ENCODE measurements at places on chromosomes 12 and 14.

DNA sequence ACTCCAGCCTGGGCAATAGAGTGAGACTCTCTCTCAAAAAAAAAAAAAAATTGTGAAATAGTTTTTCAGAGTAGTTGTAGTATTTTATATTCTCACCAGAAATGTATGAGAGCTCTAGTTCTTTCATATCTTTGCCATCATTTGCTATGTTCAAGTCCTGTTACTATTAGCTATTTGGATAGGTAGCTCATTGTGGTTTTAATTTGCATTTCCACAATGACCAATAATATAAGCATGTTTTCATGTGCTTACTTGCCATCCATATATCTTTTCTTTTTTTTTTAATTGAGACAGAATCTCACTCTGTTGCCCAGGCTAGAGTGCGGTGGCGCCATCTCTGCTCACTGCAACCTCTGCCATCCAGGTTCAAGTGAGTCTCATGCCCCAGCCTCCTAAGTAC lies 8.4 kb upstream of the RIPK3 start:
- no peak for DNase-seq

DNA sequence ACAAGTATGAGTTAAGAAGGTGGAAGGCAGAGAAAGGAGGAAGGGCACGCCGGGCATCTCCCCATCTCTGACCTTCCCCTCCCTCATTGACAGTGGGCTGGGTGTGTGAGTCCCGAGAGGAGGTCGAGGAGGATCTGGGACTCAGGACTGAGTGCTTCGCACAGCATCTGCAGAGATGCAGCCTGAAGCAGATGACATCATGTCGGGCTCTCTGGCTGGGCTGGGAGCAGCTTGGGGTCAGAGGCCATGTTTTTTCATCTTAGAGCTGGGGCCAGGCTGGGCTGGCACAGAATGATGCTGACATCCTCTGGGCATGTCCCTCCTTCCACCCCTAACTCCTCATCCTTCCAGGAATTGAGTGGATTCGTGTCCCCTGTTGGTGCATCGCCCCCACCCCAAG lies 43.5 kb downstream of the CMKLR1 start:
- no peak for DNase-seq

DNA sequence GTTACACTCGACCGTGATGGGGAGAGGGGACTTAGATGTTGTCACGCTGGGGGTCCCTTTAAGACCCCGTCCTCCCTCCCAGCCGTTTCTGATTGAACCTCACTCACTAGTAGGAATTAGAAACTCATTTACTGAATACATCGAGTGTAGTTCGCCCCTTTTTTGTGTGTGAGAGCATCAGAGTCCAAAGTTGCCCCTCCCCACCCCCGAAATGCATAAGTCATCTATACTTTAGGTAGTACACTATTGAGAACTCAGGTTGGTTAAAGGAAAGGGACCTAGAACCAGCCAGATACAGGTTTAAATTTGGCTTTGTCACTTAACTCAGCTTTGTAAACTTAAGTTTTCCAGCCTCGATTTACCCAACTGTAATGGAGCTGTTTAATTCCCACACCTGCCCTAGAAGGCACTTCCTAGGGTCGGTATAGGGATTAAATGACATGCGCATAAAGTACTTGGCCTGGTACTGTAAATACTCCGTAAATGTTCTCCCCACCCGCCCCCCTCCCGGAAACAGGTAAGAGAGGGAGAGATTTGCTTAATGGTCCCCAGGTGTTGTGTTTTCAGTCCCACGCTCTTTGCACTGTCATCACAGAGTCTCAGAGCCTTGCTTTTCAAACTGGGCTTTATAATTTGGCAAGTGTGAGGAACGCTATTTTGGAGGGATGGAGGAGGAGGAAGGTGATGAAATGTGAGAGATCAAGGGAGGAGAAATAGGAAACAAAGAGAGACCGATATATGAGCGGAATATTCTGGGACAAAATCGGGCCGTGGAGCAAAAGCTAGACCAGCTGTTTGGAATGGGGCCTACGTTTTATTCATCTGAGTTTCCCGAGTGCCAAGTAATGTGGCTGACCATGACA lies 897 bp downstream of the SUDS3 start:
- DNase-seq: no peak

DNA sequence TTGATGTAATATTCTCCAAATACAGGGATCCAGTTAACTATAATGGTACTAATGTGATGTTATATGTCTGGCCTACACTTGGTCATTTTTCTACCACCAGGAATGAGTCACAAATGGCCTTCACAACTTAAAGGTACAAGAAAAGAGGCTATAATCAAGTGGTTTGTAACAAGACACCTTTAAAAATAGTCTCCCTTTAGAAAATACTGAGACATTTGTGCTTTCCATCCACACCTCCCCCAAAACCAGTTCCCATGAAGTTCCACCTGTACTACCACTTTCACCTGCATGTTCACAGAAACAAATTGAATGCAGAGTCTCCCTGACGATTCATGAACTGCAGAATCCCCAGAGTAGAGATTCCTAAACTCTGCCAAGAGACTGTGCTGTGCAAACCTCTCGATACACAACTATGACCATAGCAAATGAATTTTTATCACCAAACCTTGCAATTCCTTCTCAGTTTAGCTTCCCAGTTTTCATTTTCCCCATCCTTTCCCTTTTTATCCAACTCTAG lies 6.0 kb downstream of the BTG1 start:
- no peak for DNase-seq

DNA sequence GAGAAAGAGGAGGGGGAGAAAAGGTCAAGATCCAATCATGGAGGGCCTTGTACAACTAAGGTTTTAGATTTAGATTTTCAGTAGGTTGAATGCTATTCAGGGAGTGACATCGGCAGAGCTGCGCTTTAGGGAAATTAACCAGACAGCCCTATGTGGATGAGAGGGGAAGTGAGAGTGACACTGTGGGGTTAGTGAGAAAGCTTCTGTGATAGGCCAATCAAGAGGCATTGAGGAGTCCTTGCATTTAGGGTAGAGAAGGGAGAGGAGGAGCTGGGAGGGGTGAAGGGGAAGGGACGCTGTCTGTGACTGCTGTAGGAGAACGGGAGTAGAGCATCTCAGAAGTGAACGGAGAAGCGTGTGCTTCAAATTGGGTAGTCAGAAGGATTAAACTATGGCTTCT lies 3.4 kb downstream of the HSD17B6 start:
- no peak for DNase-seq

- DNase-seq: no peak
Measured at GRCh38 chr12:3313066-3313465, 177.9 kb upstream of the PRMT8 start.

- DNase-seq: no peak
Measured at GRCh38 chr12:108729612-108730364, 1.5 kb downstream of the CORO1C start.

GRCh38 chr12:110280392-110280778 lies 662 bp upstream of the ATP2A2 start:
- DNase-seq: peak; percentile 51

DNA sequence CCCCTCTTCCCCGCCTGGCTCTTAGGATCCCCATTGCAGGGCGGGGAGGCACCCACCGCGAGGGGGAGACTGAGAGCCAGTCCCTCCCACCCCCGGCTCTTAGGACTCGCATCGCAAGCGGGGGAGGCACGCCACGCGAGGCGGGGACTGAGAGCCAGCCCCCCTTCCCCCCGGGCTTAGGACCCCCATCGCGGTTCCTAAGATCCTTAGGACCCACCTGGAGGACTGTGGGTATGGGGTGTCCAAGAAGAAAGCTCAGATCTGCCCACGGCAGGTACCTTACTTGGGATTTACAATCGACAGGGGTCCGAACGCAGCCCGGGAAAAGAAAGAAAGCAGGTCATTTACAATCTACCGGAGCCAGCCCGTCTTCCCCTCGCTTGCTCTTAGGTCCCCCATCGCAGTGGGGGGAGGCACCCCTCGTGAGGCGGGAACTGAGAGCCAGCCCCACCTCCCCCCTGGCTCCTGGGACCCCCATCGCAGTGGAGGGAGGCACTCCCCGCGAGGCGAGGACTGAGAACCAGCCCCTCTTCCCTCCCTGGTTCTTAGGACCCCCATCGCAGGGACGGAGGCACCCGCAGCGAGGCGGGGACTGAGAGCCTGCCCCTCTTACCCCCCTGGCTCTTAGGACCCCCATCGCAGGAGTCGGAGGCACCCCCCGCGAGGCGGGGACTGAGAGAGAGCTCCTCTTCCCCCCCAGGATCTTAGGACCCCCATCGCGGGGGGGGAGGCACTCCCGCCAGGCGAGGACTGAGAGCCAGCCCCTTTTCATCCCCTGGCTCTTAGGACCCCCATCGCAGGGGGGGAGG lies 43.7 kb downstream of the DDX11 start:
- DNase-seq: peak; percentile 40

- no peak for DNase-seq
Measured at GRCh38 chr14:78834766-78835451, 664.7 kb downstream of the NRXN3 start.

- DNase-seq: no peak
Measured at GRCh38 chr14:80323038-80323665, 111.8 kb upstream of the DIO2 start.

DNA sequence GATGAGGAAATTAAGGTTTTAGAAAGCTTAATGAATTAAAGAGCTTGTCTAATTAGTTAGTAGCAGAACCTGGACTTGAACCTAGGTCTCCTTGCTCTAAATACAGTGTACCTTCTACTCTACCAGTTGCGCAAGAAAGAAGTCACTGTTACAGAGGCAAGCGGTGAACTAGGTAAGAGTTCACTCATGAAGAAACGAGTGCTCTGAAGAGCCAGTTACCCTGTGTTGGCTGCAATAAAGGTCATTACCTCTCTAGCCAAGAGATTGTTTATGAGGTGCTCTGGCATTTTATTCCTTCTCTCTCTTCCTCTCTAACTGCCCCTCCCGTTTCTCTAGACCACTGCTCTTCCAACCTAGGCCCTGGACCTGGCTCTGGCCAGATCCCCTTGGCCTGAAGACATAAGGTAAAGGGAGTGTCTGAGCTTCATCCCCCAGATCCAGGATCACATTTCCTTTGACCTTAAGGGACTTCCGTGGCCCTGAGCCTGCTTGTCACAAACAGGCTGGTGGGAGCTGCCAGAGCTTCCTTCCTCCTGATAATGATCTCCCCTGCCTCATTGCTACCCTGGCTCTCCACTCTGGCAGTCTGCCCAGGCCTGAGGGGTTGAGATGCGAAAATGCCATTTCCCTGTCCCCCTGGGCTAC lies 1.9 kb downstream of the RNASE7 start:
- no peak for DNase-seq

DNA sequence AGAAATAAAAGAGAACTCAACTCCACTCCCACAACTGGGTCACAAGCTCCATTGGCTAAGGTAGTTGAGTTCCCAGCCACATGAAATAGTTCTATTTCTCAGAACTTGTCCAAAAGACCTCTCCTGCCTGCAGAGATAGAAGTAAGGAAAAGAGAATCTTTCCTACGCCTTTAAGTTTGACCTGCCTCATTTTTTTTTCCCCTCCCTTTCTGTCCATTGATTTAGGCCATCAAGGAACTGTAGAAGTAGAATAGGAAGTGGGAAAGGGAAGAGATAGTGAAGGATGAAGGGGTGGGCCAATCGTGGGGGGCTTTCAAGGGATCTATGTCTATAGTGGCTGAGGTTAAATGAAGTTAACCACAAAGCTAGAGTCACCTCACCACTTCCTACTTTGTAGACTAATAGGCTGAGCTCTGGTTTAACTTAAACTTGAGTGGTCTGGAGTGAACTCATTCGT lies 13.9 kb upstream of the NUDT4 start:
- no peak for DNase-seq

DNA sequence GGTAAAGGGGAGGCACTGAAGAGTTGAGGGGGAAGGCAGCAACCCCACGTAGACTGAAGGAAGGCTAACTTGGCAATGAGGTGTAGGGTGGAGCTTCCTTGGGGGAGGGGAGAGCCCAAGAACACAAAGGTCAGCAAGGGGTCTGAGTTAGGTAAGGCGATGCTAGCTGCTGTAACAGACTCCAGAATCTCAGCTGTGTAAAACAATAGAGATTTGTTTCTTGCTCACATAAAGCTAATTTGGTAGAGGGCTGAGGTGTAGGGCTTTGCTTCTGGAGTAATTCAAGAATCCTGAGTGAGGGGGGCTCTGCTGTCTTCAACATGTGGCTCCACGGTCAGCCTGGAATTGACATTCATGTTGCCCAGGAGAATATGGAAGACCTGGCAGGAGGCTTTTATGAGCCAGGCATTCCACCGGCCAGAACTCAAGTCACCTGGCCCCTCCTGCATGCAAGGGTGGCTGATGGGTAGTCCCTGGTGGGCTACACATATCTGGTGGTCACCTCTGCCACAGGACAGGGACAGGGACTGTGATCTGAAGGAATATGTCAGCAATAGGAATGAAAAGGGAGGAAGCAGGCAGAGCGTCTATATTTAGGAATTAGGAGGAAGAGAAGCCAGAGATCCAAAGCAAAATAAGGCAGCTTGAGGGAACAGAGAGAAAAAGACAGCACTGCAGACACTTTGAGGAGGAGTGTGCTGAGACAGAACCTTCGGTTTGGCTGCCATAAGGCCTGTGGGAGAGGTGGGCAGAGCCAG lies 153.7 kb downstream of the ZFP36L1 start:
- no peak for DNase-seq

DNA sequence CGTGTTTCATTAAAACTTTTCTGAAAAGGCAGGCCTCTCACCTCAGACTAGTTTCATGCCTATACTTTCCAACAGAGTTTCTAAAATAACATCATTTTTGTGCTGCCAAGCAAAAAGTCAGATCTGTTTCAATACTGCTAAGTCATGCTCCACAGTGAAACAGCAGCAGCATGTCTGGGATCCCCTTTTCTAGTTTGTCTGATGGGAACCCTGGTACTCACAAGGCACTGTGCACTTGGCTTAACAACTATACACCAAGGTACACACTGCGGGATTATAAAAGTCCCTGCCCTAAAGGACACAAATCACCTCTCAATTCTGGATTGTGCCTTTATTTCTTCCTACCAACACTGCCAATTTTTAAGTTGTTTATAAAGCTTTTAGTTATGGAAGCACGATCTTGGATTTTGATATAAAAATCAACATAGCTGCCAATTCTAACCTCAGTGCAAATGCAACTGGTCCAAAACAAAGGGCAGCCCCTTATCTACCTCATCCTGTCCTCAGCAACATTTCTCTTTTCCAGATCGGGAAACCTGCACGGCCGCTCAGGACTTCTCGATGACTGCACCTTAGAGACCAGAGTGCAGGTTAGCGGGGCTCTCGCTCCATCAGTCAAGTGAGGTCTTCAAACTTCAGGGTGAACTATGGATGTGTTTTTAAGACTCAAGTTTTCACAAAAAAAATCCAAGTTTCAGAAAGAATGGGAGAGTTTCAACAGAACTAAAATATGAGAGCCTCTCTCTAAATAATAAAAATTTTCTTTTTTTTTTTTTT lies 1.7 kb upstream of the EIF5 start:
- DNase-seq: no peak
